ENCODE measurements at places on chromosomes 7 and 10.

DNA sequence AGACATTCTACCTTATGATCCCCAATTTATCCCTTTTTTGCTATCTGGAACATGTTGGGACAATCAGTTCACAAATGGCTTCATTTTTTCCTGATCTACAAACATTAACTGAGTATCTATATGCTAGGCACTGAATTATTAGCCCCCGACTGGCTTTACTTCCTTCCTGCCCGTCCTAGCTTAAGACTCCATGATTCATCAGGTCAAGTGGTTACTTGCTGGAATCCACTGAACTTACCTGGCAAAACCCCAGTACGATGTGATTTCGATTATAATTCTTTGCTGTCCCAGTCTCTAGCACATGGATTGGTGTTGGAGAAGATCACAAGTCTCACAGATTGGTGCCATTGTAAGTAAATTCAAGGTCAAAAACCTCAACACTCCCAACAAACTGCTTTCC lies 77.1 kb downstream of the ORC5 start:
- no peak for DNase-seq

DNA sequence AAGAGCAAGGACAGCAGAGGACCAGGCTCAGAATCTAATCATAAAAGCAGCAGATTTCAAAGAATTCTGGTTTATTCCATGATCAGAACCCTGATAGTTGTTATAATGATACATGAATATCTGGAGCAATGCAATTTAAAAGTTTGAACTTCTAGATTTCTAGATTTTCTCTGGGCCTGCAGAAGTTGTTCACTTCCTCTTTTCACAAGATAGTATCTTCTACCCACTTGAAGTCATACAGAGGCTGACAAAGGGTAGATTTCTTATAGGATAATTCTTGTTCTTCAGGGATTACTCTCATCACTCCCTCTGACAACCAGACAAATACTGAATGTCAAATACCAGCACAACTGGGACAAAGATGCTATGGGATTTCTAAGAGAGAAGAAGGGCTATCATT lies 320.0 kb upstream of the ETV1 start:
- no peak for DNase-seq

DNA sequence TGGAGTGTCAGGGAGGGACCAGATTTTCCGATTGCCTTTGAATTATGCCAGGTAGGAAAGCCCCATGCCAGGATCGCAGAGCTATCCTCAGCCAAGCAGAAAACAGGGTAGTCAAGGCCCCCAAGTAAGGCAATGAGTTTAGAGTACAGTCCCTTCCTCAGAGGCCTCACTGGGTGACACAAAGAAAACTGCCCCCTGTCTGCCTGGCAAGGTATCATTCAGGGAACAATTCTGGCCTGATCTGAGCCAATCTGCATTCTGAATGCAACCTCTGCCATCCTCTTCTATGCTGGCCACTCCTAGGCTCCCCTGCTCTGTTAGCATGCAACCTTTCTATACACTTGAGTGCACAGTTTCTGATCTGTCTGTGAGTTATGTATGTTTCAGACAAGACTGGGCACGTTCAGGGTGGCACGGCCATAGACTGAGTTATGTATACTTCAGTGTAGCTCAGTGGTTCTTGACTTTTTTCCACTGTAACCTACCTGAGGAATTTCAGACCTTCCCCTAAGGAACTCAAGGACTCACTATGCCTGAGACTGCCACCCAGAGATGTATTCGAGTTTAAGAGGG lies 336.8 kb downstream of the PLXNA4 start:
- no peak for DNase-seq

DNA sequence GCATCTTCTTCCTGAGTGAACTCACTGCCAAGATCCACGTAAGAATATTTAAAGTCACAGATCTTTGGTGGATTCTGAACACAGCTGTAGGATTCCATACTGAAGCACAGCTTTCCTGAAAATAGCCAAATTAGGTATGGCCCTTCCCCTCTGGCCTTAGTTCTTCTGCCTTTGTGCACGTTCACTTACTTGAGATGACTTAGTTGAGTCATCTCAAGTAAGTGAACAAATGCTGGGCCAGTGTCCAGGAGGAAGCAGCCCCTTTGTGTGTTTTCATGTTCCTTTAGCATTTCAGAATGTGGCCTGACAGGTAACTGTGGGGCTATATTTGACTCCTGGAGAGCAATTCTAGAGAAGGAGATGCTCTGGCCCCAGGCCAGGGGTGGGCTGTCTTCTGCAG lies 51.5 kb downstream of the CCNY start:
- DNase-seq = no peak

- no peak for DNase-seq
Measured at GRCh38 chr10:124307591-124307990, 111.1 kb downstream of the OAT start.

DNA sequence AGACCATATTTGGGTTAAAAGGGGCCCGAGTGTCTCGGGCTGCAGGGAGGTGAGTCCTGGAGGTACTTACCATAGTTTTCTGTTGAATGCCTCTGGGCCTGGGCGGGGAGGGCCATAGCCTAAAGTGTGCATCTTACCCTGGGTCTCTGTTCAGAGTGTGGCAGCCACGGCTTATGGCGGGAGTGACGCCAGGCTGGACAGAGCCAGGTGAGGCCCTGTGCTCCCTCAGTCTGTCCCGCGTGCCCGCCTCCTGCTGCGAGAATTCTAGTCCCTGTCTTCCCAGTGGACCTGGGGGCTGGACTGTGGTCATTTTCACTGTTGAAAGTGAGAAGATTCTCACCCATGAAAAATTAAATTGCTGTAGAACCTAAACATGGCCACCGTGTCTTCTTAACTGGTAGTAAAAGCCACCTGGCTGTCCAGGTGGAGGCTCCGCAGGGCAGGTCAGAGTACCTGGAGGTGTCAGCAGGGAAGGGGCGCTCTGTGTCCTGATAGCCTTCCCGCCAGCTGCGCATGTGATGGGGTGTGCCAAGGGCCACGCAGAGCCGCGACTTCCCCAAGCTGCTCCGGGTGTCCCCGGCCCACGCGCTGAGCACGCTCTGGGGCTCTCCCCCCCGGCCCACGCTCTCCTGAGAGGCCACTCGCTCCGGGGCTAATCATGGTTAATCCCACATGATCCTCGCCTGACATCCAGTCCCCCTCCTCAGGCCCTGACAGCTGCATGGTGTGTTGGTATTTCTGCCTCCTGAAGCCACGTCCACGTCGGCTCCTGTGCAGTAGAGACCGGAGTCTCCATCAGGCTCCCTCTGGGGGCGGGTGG lies 20.3 kb downstream of the INPP5A start:
- DNase-seq = no peak

DNA sequence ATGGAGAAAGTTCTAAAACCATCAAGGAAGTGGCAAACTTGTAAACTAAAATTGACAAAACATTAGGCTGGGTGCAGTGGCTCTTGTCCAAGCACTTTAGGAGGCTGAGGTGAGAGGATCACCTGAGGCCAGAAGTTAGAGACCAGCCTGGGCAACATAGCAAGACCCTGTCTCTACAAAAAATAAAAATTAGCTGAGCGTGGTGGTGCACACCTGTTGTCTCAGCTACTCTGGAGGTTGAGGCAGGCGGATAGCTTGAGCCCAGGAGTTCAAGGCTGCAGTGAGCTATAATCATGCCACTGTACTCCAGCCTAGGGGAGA lies 29.4 kb upstream of the HNRNPH3 start:
- no peak for DNase-seq

DNA sequence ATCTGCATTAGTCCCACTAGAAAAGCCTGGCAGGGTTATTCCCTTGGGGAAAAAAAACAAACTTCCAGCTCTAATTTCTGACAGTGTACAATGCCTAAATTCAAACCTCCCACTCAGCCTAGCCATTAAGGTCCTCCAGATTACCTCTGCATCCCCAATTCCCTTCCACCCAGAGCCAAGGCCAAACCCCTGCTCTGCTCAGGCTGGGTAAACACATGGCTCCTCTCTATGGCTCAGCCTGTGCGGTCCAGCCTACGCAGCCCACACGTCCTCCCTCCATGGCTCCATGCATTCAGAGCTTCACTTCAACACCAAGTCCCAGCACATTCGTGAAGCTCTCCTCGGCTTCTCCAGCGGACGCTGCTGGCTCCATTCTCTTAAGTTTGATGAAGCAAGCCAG lies 5.2 kb downstream of the DLG5 start:
- DNase-seq = no peak

GRCh38 chr10:72846238-72846637 lies 47.3 kb upstream of the OIT3 start:
- peak; percentile 55 for DNase-seq

GRCh38 chr10:77909749-77910375 lies 16.7 kb downstream of the DLG5 start:
- DNase-seq = no peak

- DNase-seq = no peak
Measured at GRCh38 chr7:64544010-64544409, 18.9 kb downstream of the ZNF680 start.

- DNase-seq = no peak
Measured at GRCh38 chr7:50502001-50502684, 52.0 kb upstream of the FIGNL1 start.
